Stimulated activated CD4-positive, alpha-beta T cell treated with anti-CD3 and anti-CD28 coated beads, Interleukin-2, amount 100 ng/mL, for 4 hours (primary cell): ENCODE measurements at places on chromosomes 1 and 21.
A peak's percentile ranks its signal among the peaks of the same experiment; 100 is the strongest.

GRCh38 chr1:208054911-208055379, 144.0 kb upstream of the CD34 start:
- DNase-seq, result no peak

DNA sequence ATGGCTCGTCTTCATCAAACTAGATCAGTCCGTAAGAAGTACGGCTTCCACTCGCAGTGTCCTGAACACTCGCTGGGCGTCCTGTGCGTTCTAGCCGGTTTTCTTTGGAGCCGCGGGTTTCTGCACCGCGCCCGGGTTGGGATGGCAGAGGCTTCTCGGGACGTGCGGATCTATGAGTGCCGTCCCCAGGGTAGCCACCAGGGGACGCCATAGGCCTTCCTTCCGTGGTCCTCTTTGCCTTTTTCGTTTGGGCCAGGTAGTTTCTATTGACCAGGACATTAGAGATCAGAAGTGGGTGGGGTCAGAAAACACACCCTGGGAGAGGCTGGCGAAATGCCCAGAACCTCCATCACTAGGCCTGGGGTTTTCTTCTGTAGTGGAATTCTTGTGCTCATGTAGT, 273.8 kb downstream of the FAM72C start:
- DNase-seq, result no peak

DNA sequence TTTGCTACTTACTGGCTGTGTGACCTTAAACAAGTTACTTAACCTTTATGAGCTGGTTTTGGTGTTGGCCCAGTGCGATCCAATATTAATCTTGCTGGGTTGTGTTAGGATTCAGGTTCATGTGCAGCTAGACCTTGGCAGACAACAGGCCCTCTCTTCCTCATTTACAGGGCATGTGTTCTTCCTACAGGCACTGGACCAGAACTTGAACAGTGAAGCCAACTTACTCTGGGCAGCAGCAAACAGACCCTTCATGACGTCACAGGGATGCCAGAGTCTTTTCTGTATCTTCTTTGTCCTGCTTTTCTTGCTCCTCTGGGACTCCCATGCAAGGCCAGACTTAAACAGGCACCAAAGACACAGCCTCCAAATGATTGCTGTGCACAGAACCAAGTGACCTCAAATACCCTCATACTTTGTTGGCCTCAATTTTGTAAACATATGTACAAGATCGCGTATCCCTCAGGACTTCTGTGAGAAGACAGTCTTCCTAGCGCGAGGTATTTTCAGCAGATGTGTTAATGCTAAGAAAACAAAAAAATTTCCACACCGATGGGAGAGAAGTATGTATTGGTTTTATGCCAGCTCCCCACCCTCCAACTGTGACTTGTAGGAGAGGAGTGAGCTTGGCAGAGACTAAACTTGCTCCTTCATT, 73.7 kb downstream of the URB2 start:
- no peak for DNase-seq

DNA sequence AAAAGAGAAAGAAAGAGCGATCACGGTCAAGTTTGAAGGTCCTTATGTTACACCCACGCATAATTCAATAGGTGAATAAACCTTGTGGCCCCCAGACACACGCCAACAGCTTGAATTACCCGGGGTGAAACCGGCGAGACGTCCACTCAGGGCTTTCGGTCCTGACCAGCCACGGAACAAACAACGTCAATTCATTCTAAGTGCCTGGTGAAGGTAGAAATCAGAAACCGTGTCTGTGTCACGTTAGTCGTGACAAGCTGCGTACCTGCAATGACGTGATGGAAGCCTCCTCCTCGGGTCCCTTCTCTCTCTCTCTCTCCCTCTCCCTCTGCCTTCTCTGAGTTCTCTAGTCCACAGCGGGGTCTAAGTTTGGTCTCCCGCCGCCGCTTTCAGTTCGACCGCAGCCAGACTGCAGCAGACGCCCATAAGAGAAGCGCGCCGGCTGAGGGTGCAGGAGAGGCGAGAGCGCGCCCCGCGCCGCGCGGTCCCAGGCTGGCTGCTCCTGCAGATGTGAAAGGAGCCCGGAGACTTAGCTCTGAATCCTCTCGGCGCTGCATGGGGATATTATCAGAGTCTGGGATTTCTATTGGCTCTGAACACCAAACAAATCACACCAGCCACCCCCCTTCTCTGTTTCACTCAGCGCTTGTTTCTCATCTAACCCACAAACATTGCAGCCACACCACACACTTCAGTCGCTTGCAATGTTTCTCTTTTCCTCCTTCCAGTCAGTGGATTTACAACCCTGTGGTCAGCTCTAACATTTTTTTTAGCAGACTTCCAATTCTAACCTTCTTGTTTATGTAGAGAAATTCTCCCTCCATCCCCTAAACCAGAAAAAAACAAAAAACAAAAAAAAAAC, at the start of gene GREM2:
TSS of gene GREM2 (minus strand) at position 537 of the 862 bp plus-strand sequence. CDS start 118,680 bp downstream, outside the sequence.
- peak; percentile 3 for DNase-seq

GRCh38 chr1:156090138-156090839, 8.0 kb upstream of the MEX3A start:
- no peak for DNase-seq

DNA sequence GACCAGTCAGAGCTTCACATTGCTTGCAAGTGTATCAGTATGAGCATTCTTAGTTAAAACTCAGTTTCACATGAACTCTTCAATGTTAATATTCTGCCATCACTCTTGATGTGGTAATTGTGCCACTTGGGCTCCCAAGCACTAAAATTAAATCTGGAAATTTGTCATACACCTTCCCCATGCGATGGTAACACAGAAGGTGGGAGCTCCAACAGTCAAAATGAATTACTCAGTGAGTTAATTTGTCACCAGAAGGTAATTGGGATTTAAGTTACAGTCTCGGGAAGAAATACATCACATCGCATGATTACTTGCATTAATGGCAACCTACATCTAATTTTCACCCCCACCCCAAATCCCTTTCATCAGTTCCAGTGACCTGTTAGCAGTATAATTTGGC, 376.5 kb upstream of the DAB1 start:
- no peak for DNase-seq

- DNase-seq, result peak; percentile 47
Measured at GRCh38 chr1:11908095-11908675, 18.0 kb downstream of the KIAA2013 start.

GRCh38 chr21:42703136-42703908, 49.9 kb downstream of the PDE9A start:
- DNase-seq, result no peak

- no peak for DNase-seq
Measured at GRCh38 chr1:210301615-210302000, 27.1 kb upstream of the HHAT start.

DNA sequence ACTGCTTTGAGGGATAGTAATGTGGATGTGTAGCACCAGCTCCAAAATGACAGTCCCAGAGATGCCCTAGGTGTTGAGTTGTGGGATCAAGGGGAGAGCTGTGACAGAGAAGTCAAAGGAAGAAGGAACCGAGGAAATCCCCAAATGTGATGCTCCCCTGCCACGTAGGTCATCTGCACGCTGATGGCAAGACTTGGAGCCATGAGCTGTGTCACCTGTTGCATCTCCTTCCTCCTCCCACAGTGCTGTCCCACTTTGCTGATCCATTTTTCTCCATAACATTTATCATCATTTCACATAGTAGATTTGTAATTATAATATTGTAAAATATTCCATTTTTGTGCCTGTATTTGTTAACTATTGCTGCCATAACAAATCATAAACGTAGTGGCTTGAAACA, 17.6 kb upstream of the RCAN1 start:
- DNase-seq, result no peak

- DNase-seq, result no peak
Measured at GRCh38 chr1:226873771-226874578, 3.6 kb downstream of the PSEN2 start.

GRCh38 chr1:87170157-87170556, 158.5 kb upstream of the LMO4 start:
- no peak for DNase-seq

- DNase-seq, result no peak
Measured at GRCh38 chr21:34133392-34133791, 60.0 kb downstream of the MRPS6 start.

DNA sequence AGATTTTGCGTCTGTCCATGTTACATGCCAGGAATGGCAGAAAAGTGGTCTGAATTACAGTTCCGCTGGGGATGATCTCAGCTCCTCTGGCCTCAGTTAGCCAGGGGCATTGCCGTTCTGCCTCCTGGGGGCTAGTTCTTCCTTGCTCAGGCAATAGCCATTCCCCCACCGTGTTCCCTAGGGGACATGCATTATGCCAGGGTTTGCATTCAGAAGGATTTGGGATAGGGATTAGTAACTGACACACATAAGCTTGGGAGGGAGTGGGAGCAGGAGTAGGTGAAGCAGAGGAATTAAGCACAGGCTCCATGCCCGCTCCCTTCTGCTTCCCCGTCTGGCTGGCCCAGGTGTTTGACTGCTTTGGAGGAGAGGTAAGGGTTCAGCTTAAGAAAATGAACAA, 12.7 kb downstream of the LRRC71 start:
- DNase-seq, result no peak

- DNase-seq, result no peak
Measured at GRCh38 chr21:43574741-43575472, 84.4 kb downstream of the HSF2BP start.

- no peak for DNase-seq
Measured at GRCh38 chr1:113129529-113130185, 56.7 kb downstream of the LRIG2 start.

- DNase-seq, result no peak
Measured at GRCh38 chr1:56491441-56491840, 87.9 kb downstream of the PLPP3 start.

DNA sequence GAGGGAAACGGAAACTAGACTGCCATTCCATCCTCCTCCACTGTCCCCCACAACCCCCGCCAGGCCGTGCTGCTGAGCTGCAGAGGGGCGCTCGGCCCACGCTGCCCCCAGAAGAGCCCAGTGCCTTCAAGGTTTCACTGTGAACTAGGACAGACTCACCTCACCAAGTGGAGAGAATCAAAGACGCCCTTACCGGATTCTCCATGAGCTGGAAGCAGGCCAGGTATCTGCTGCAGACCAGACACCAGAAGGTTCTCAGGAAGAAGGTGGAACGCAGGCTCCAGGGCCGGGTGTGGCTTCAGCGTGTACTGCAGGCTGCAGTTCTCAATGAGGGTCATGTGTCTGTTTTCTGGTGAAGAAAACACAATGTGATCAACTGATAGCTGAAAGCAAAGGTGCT, 30.6 kb downstream of the NPHP4 start:
- no peak for DNase-seq

DNA sequence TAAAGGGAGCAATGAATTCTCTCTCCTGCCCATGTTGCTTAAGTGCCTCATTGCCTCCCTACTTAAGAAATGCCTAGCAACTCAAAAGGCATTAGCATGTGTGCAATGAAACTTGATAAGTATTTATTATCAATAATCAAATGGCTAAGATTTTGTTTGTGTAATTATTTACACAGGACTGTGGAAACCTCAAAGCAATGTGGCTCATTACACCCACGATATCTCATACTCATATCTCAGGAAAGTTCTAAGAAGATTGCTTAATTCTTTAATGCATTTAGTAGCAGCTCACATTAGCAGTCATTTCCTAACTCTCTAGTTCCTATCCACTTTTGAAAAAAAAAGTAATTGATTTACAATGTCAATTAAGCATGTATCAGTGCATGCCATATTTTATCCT, 253.3 kb downstream of the DUSP10 start:
- no peak for DNase-seq
